ENCODE measurements at places on chromosomes 13 and 19. TPM values are rescaled to one million over a fixed set of nuclear protein-coding genes. Genes with fewer than 3 reads are reported as not detected.

ACTMAP gene
- total RNA-seq, result 0.93 TPM

GPR180 gene
- total RNA-seq, result 8.3 TPM

NXNL1 gene
- not detected for total RNA-seq

KIR2DL4 gene
- not detected for total RNA-seq

ADAT3 gene
- total RNA-seq, result 3.3 TPM

ATP8B3 gene
- total RNA-seq, result 3.1 TPM

ZIM2 gene
- total RNA-seq, result 0.33 TPM

LINGO3 gene
- total RNA-seq, result 0.05 TPM

AMH gene
- total RNA-seq, result 0.47 TPM

DNA sequence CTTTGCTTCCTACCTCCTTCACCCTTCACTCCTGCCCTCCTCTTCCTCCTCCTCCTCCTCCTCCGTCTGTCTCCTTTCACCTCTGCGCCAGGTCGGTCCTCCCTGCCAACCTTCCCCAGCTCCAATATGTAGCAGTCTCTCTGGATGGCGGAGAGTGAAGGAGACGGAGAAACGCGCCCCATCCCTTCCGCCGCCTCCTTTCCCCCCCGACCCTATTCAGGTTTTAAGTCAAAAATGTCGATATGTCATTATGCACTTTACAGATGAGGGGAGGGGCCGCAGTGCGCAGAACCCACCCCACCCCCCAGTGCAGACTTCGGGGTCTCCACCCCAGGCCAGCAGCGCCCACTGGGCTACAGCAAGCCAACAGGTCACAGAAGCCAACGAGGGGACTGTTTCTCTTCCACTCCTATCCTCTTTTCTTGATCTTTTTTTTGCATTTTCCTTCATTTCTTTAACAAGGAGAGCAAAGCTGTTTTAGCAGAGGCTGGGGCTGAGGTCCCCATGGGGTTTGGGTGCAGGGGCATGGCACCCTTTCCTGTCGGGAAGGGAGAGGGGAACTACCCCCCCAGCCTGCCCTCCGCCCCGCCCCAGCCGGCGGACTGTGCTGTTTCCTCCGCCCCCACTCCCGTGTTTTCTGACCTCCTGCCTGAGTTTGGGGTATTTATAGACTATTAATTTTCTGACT is 9.2 kb downstream of the MIDN start:
- H3K4me1 ChIP-seq, result peaks cover 31% of the 10 kb centered on the region
- H3K4me3 ChIP-seq, result no peak overlapping the region
- no peaks in the 10 kb centered on the region for H3K27me3 ChIP-seq
- peaks cover 30% of the 10 kb centered on the region for H3K36me3 ChIP-seq
- DNase-seq, result no peak
- H3K27ac ChIP-seq, result peak overlapping the region; percentile 50

GRCh38 chr19:2629491-2630351 is 72.8 kb downstream of the GNG7 start:
- no peaks in the 10 kb centered on the region for H3K27me3 ChIP-seq
- H3K4me3 ChIP-seq, result no peak overlapping the region
- DNase-seq, result no peak
- peaks cover 25% of the 10 kb centered on the region for H3K4me1 ChIP-seq

- no peak for DNase-seq
- H3K27ac ChIP-seq, result peak overlapping the region; percentile 32
- no peaks in the 10 kb centered on the region for H3K27me3 ChIP-seq
- H3K4me3 ChIP-seq, result no peak overlapping the region
- H3K4me1 ChIP-seq, result no peaks in the 10 kb centered on the region
Measured at GRCh38 chr19:6678690-6679109, 8.7 kb upstream of the TNFSF14 start.

DNA sequence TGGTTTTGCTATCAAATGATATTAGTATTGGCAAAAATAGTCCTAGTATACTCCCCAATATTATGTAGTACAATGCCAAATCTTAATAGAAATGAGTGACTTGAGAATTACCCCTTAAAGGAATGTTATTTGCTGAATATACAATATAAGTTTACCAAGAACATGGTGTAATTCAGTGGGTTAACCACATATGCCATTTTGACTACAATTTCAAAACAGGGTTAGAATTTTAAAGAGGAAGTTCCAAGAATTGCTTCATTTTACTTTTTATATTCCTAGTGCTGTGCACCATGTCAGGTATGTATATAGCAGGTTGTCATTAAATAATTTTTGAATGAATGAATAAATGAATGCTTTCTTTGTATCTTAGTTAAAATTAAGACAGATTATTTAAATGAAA is 66.3 kb downstream of the LMO7 start:
- H3K4me3 ChIP-seq, result no peak overlapping the region
- no peak overlapping the region for H3K27ac ChIP-seq
- H3K27me3 ChIP-seq, result no peaks in the 10 kb centered on the region
- no peaks in the 10 kb centered on the region for H3K36me3 ChIP-seq

- H3K4me1 ChIP-seq, result peaks cover 36% of the 10 kb centered on the region
- peak overlapping the region; percentile 69 for H3K4me3 ChIP-seq
- no peaks in the 10 kb centered on the region for H3K27me3 ChIP-seq
- H3K36me3 ChIP-seq, result no peaks in the 10 kb centered on the region
Measured at GRCh38 chr19:55116232-55116858, 1.1 kb downstream of the PPP1R12C start.

GRCh38 chr13:59963383-59963782 is 200.3 kb downstream of the DIAPH3 start:
- H3K27ac ChIP-seq, result no peak overlapping the region
- H3K27me3 ChIP-seq, result no peaks in the 10 kb centered on the region
- H3K4me3 ChIP-seq, result no peak overlapping the region
- H3K4me1 ChIP-seq, result no peaks in the 10 kb centered on the region
- H3K36me3 ChIP-seq, result no peaks in the 10 kb centered on the region

DNA sequence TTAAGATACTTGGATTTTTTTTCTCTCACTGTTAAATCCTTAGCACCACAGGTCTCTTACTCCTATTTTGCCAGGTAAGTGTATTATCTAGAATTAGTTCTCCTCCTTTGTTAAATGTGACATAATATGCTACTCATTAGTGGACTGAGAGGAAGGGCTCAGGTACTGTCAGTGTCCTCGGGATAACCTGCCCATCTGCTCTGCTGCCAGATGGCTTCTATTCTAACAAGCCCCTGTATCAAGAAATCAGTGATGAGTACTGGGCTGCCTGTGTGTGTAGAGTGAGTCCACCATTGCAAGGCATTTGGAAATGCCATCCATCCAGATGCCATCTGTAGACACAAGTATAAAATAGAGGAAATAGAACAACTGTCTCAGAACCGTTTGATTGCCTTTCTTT is 209.6 kb downstream of the ATP8A2 start:
- no peak overlapping the region for H3K27ac ChIP-seq
- H3K36me3 ChIP-seq, result no peaks in the 10 kb centered on the region
- DNase-seq, result no peak
- no peaks in the 10 kb centered on the region for H3K27me3 ChIP-seq
- no peaks in the 10 kb centered on the region for H3K4me1 ChIP-seq

GRCh38 chr19:9014803-9015202 is 4.6 kb upstream of the MUC16 start:
- no peaks in the 10 kb centered on the region for H3K36me3 ChIP-seq
- no peak for DNase-seq
- no peak overlapping the region for H3K4me3 ChIP-seq
- no peak overlapping the region for H3K27ac ChIP-seq

DNA sequence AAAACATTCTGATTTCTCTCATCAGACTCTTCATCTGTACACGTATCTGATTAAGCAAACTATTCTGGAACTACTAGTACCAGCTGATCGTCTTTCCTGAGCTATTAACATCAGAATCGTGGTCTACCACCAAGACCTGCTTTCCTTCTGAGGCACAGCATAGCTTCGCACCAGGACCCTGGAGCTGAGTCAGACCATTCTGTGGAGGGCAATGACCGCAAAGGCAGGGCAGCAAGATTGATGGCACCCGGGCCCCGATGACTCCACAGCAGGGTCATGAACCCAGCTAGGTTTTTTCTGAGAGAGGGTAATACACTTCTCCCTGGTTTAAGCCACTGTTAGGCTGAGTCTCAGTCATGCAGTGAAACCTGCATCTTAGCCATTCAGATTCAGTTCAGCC is 158.7 kb upstream of the GPR12 start:
- H3K36me3 ChIP-seq, result no peaks in the 10 kb centered on the region
- H3K27me3 ChIP-seq, result no peaks in the 10 kb centered on the region
- H3K4me3 ChIP-seq, result no peak overlapping the region
- no peak for DNase-seq
- H3K27ac ChIP-seq, result no peak overlapping the region
- H3K4me1 ChIP-seq, result no peaks in the 10 kb centered on the region

DNA sequence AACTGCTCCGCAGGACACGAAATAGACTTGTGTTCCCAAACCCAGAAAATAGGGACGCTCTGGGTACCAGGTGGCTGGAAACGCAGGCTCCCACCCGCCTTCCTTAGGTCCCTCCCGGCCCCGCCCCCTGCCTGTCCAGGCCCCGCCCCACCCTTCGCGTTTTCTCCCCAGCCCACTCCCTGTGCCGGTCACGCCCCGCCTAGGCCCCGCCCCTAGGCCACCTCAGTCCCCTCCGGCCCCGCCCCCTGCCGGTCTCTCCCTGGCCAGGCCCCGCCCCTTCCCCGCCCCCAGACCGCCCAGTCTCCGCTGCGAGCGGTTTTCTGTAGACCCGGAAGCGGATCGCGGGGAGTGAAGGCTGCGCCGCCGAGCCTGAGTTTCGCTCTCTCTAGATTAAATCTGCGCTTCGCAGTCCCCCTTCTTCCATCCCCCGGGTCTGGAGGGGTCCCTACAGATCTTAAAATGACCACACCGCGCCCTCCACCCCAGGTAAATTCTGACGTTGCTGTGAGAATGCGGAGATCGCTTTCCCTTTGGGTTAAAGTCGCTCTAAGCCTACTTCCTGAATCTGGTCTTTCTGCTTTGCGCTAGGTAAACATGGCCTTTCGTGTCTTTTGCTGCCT is 3.7 kb upstream of the ZNF665 start:
- H3K4me1 ChIP-seq, result peaks cover 3% of the 10 kb centered on the region
- no peaks in the 10 kb centered on the region for H3K27me3 ChIP-seq
- peaks cover 9% of the 10 kb centered on the region for H3K36me3 ChIP-seq
- DNase-seq, result peak; percentile 100
- peak overlapping the region; percentile 58 for H3K27ac ChIP-seq
- H3K4me3 ChIP-seq, result peak overlapping the region; percentile 96

DNA sequence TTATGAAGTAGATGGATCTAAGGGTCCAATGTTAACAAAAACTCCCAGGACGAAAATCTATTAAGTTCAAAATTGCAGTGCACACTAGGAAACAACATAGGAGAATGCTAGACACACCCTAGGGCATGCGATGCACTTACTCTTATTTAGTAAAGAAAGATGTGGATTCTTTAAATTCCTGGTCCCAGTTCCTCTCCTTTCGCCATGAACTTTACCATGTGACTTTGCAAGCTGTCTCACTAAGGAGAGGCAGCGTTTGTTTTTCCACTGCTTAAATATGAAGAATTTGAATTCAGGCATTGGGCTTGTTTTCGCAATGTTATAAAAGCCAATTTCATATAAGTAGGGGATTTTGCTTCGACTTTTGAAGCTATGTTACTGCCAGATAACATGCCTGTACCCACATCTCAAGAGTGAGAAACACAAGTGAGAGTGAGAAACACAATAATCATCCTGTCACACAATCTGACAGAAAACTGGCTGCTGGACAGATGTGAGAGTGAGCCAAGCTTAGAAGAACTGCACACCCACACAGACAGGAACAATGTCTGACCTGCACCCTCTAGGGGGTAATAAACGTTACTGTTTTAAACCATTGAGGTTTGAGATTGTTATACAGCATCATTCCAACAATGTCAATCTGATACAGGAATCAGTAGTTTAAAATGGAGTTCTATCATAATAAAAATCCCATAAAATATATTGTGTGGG is 1308.4 kb downstream of the SLITRK5 start:
- H3K4me1 ChIP-seq, result no peaks in the 10 kb centered on the region
- H3K36me3 ChIP-seq, result no peaks in the 10 kb centered on the region
- H3K27me3 ChIP-seq, result no peaks in the 10 kb centered on the region
- H3K27ac ChIP-seq, result no peak overlapping the region

GRCh38 chr13:69580255-69580654 is 527.4 kb upstream of the ATXN8OS start:
- H3K27me3 ChIP-seq, result no peaks in the 10 kb centered on the region
- H3K36me3 ChIP-seq, result no peaks in the 10 kb centered on the region
- H3K4me1 ChIP-seq, result peaks cover 5% of the 10 kb centered on the region
- no peak overlapping the region for H3K4me3 ChIP-seq

DNA sequence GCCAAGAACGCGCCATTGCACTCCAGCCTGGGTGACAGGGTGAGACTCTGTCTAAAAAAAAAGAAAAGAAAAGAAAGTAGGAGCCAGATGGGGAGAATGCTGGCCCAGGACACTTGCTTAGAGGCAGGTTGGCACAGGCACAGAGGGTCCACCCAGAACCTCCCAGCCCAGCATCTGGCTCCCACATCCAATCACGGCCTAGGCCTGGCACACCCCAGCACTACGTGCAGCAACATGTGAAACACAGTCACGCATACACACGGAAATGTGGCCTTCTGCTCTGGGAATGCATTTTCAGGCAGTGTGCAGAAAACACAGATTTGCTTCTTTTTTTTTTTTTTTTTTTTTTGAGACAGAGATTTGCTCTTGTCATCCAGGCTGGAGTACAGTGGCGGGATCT is 20.9 kb upstream of the FOSB start:
- H3K27me3 ChIP-seq, result no peaks in the 10 kb centered on the region
- H3K4me1 ChIP-seq, result peaks cover 4% of the 10 kb centered on the region
- H3K4me3 ChIP-seq, result no peak overlapping the region
- no peak overlapping the region for H3K27ac ChIP-seq
- H3K36me3 ChIP-seq, result no peaks in the 10 kb centered on the region

GRCh38 chr19:12873891-12874745 is 7.1 kb downstream of the DNASE2 start:
- H3K27ac ChIP-seq, result no peak overlapping the region
- H3K4me1 ChIP-seq, result no peaks in the 10 kb centered on the region
- H3K27me3 ChIP-seq, result no peaks in the 10 kb centered on the region
- H3K4me3 ChIP-seq, result no peak overlapping the region
- DNase-seq, result no peak
- peaks cover 9% of the 10 kb centered on the region for H3K36me3 ChIP-seq

- no peaks in the 10 kb centered on the region for H3K4me1 ChIP-seq
- H3K36me3 ChIP-seq, result no peaks in the 10 kb centered on the region
- no peak overlapping the region for H3K27ac ChIP-seq
- no peak overlapping the region for H3K4me3 ChIP-seq
- no peaks in the 10 kb centered on the region for H3K27me3 ChIP-seq
Measured at GRCh38 chr19:8115805-8116396, 33.5 kb downstream of the FBN3 start.

DNA sequence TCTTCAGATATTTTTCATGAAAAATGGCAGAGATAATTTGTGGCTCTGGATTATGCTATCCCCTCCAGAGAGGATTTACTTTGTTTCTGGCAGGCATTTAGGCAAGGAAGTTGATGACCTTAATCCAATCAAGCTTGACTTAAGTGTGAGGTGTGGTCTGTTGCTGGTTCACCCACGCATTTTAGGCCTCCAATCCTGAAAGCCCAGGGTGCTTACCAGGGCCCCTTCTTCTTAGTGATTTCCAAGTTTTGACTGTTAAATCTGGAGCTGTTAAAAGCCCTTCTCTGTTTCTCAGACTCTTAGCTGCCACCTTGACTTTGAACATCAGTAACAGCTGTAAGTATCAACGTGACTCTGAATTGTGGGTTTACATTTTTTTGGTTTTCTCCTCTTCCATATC is 161.8 kb downstream of the DNAJC15 start:
- H3K36me3 ChIP-seq, result no peaks in the 10 kb centered on the region
- no peak overlapping the region for H3K4me3 ChIP-seq
- no peaks in the 10 kb centered on the region for H3K27me3 ChIP-seq
- no peak for DNase-seq
- H3K27ac ChIP-seq, result no peak overlapping the region
- no peaks in the 10 kb centered on the region for H3K4me1 ChIP-seq
